ENCODE measurements at places on chromosomes 2 and 18.

- no peak for DNase-seq
Measured at GRCh38 chr18:7288544-7288943, 57.7 kb downstream of the LRRC30 start.

DNA sequence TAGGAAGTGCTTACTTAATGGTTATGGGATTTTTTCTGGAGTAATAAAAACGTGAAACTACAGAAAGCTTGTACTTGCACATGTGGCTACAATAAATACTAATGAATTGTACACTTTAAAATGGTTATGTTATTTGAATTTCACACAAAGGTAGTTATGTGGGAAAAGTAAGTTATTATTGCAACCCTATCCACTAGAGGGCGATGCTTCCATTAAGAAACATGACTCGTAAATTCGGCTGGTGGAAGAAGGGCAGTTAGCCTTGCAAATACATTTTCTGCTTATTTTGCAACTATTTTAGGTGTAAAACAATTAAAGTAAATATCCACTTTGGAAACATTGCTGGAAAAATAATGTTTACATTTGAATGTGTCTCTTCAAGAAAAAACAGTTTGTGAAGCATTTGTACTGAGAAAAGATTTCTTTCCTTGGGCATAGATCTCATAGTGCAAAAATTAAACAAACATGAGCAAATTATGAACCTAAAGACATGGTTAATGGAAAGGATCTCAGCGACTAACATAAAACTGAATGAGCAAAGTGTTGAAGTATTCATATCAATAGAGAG lies 68.1 kb upstream of the CSRNP3 start:
- peak; percentile 52 for DNase-seq

- DNase-seq: peak; percentile 65
Measured at GRCh38 chr2:157257312-157258252, at the start of gene GALNT5. Gene GALNT5 (plus strand): TSS chr2:157257705. CDS start chr2:157258083, 378 bp downstream.

DNA sequence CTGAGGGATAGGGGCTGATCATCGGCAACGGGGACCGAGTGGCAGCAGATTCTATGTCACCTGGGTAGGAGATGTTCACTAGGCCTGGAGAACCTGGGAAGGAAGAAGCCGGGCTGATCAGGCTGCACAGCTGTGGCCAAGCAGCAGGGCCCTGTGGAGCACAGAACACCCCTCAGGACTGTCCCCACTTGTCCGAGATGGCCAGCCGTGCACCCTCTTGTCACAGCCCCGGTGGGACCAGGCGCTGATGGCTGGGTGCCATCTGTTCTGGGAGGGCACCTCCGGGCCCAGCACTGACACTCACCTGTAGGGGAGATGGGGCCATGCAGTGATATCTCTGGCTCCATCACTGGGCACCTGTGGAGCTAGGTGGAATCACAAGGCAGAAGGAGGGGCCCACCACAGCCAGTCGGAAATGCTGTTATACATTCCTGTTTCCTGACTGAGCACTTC lies 217.9 kb upstream of the RAB6C start:
- no peak for DNase-seq

Data from retina (tissue), 1 donor.